Psoas muscle (tissue), 8 donors: ENCODE measurements at places on chromosomes 11 and 22. TPM values are rescaled to one million over a fixed set of nuclear protein-coding genes. Genes with fewer than 3 reads are reported as not detected.
A peak's percentile ranks its signal among the peaks of the same experiment; 100 is the strongest.

DNA sequence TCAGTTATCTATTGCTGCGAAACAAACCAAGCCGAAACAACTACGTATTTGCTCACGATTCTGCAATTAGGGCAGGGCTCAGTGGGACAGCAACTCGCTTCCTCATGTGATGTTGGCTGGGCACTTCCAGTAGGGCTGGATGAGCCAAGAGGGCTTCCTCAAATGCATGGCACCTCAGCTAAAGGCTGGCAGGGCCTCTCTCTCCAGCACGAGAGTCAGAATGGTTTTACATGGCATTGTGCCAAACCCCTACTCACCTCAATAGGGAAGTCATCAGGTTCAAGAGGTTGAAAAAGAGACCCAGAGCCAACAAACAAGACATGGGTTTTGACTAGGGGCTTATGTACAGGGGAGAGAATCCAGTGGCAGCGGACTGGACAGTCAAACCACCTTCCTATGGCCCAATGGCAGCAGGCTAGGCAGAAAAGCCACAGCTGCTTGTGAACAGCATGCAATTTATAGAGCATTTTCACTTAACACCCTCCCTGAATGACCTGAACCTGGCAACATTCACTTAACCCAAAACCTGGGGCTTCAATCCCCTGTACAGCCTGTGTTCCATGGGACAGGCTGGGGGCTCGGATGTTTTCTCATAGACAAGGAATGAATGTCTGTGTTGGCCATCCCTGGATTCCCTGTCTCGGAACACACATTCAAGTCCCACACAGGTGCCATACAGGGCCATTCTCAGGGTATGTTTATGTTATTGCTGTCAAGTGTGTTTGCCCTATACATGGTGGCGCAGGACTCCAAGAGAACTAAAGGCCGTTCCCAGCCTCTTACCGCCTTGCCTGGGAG lies 154.2 kb upstream of the NAV2 start:
- no peak for DNase-seq

The SOX6 gene
- polyA plus RNA-seq = 5.7 TPM

The SLC22A25 gene
- not detected for polyA plus RNA-seq

DNA sequence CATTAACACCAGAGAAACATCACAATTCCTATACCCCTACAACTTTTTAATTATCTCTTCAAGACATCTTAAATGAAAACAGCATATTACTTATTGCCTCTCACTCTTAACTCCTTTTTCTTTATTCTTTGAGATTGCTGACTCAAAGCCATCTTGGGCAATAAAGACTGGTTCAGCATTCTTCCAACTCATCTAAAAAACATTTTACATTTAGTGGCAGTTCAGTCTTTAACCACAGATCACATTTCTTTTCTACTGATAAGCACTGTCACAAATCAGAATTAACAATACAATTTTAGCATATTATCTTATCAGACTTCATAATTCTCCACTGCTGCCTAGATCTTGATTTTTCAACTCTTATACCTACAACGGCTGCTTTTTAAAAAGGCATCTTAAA lies 34.0 kb downstream of the SIK3 start:
- no peak for DNase-seq

GRCh38 chr11:74546752-74547151 lies 45.6 kb upstream of the POLD3 start:
- no peak for DNase-seq

- DNase-seq = no peak
Observed at GRCh38 chr22:38230108-38230825, 28.5 kb downstream of the MAFF start.

DNA sequence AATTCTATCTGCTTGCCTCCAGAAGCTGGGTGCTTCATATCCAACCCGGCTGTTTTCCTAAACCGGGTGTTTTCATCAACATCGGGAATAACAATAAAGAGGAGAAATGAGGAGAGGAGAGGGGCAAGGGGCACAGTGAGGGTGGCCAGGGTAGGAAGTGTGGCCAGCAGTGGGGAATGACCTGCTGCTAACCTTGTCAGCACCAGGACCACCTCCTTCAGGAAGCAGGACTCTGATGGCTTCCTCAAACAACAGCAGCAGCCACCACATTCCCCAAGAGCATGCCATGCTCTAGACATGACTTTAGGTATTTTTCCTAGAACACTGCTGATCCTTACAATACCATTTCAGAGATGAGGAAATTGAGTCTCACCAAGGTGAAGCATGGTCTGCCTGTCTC lies 52.4 kb downstream of the TPBGL start:
- DNase-seq = peak; percentile 22

- DNase-seq = no peak
Observed at GRCh38 chr11:111909378-111909777, 2.2 kb downstream of the CRYAB start.

The KCNJ1 gene
- not detected for polyA plus RNA-seq

The SLC7A4 gene
- not detected for polyA plus RNA-seq

- peak; percentile 95 for DNase-seq
Observed at GRCh38 chr11:118921929-118922744, 3.6 kb downstream of the BCL9L start.

GRCh38 chr11:77705195-77705875 lies 67.7 kb upstream of the CLNS1A start:
- DNase-seq = no peak

GRCh38 chr22:40493441-40493840 lies 123.0 kb downstream of the SGSM3 start:
- DNase-seq = no peak

- DNase-seq = no peak
Observed at GRCh38 chr11:80103142-80103859, 662.5 kb upstream of the TENM4 start.

DNA sequence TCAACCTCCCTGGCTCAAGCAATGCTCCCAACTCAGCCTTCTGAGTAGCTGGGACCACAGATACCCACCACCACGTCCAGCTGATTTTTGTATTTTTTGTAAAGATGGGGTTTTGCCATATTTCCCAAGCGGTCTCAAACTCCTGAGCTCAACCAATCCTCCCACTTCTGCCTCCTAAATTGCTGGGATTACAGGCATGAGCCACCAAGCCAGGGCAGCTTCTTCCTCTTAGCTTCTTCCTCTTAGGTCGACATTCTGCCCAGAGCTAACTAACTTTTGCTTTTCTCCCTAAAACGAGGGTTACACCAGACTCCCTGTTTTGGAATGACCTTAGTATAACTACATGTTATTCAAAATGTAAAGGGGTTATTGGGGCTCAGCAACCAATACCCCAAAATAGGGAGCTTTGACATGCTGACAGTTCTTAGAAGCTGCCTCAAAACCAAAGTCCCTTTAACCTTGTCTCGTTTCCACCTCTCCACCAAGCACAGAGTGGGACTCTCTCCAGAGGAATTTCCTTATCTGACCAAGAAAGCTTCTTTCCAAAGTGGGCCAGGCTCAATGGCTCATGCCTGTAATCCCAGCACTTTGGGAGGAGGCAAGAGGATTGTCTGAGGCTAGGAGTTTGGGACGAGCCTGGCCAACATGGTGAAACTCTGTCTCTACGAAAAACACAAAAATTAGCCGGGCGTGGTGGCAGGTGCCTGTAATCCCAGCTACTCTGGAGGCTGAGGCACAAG lies 7.0 kb downstream of the HPS5 start:
- no peak for DNase-seq

- DNase-seq = no peak
Observed at GRCh38 chr11:86811637-86812321, 11.4 kb downstream of the PRSS23 start.

- DNase-seq = no peak
Observed at GRCh38 chr11:126880872-126881271, 119.7 kb downstream of the KIRREL3 start.

The ZNF143 gene
- 25.2 TPM for polyA plus RNA-seq
